ENCODE measurements at places on chromosomes 11 and 22.

GRCh38 chr22:18156878-18157713 is 7.1 kb downstream of the USP18 start:
- peak; percentile 70 for DNase-seq

DNA sequence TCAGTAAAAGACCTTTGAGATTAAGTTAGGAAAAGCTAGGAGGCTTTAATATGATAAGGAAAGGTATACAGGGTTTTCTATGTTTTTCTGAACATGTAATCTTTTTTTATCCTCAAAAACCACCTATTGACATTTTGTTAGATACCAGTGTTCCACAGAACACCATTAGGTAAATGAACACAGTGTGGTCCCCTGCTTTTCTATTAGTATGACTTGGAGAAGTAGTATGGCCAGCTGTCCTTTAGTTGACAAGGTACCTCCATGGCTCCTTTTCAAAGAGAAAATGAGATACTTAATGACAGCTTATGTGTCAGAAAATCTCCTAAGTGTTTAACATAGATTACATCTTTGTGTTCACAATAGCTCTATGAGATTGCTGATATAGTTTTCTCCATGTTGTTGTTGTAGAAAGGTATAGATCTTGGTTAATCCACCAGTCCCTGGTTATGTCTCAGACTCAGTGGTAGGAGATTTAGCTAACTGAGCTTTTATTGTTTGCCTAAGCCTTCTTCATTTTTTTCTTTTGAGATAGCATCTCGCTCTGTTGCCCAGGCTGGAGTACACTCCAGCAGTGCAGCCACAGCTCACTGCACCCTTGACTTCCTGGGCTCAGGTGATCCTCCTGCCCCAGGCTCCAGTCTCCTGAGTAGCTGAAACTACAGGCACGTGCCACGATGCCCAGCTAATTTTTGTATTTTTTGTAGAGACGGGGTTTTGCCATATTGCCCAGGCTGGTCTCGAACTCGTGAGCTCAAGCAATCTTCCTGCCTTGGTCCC is 46.0 kb downstream of the STIM1 start:
- no peak for DNase-seq

DNA sequence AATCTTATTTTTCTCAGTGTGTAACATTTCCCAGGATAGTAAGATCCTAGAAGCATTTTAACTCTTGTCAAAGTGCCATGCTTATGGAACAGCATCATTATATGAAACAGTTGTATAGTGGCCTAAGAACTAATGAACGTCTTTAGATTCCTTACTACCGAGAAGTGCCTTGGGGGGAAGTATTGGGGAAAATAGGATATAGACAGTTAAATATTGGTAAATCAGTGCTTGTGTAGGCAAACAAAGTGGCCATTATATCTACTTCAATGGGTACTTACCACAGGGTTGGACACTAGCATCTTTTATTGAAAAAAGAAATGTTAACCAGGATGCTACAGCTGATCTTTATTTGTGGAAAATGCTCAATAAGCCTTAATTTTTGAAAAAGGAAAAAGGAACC is 11.3 kb downstream of the FAR1 start:
- no peak for DNase-seq

DNA sequence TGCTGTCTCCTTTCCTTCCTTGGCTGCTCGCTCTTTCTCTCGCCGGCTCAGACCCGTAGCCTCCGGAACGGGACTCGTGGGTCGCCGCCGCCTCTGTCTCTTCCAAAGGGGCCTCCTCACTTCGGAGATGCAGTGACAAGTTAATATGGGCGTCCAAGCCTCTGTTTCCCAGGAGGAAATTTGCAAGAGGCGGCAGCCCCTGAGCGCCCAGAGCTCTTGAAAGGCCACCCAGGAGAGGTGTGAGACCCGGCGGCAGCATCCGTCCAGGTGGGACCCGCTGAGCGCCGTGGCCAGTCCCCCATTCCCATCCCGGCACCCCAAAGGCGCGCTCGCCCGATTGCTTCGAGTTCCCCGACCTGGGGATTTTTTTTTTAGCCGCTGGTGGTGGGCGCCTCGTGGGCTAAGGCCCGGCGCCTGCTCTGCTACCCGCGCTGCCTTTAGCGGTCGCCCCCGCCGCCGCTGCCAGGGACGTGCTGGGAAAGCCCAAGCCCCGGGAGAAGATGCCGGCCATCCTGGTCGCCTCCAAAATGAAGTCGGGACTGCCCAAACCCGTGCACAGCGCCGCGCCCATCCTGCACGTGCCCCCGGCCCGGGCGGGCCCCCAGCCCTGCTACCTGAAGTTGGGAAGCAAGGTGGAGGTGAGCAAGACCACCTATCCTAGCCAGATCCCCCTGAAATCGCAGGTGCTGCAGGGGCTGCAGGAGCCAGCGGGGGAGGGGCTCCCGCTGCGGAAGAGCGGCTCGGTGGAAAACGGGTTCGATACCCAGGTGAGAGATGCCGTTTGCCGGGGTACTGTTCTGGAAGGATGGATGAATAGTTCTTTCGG is 772 bp downstream of the NAV2 start:
- no peak for DNase-seq

- no peak for DNase-seq
Measured at GRCh38 chr11:76240666-76241065, 34.4 kb upstream of the WNT11 start.

- DNase-seq = no peak
Measured at GRCh38 chr11:15905366-15906104, 450.8 kb downstream of the SOX6 start.

DNA sequence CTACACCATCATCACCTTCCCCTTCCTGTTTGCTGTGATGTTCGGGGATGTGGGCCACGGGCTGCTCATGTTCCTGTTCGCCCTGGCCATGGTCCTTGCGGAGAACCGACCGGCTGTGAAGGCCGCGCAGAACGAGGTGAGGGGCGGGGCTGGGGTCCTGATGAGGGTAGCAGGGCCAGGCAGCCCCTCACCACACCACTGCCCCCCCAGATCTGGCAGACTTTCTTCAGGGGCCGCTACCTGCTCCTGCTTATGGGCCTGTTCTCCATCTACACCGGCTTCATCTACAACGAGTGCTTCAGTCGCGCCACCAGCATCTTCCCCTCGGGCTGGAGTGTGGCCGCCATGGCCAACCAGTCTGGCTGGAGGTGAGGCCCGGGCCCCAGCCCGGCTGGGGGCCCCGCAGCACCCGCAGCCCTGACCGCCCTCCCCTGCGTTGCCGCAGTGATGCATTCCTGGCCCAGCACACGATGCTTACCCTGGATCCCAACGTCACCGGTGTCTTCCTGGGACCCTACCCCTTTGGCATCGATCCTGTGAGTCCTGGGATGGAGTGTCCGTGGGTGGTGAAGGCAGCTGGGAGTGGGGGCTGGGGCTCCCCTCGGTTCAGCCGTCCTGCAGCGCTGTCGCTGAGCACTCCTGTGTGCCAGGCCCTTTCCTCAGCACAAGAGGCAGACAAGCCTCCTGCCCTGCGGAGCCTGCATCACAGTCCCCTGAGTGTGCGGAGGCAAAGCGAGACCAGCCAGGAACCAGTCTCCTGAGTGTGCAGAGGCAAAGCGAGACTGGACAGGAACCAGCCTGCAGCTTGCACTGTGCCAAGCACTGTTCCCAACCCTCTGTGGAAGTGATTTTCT is 8.8 kb downstream of the TCIRG1 start:
- DNase-seq = no peak

- DNase-seq = no peak
Measured at GRCh38 chr11:57638811-57639320, 10.8 kb downstream of the YPEL4 start.

GRCh38 chr11:35009944-35010342 is 93.5 kb downstream of the PDHX start:
- no peak for DNase-seq

GRCh38 chr11:122984186-122985011 is 2.8 kb upstream of the BSX start:
- no peak for DNase-seq

GRCh38 chr22:28129319-28129962 is 210.4 kb upstream of the PITPNB start:
- DNase-seq = no peak

GRCh38 chr22:18119409-18120110 is 9.0 kb downstream of the TUBA8 start:
- DNase-seq = no peak

DNA sequence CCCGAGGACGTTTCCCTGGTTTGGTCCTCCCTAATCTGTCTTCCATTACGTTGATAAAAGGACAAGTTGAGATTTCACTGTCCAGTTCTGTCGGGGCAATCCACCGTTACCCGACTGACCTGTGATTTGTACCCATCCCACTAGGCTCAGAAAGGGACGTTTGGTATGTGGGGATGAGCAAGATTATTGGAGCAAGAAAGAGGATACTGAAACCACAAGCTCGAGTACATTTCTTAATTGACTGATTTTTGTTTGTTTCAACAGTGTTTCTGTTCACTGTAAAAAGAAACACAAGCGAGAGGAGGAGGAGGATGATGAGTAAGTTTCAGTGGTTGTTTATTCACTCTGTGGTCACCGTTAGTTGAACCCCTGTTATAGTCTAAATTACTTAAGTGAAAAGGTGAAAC is 969 bp downstream of the CCDC117 start:
- peak; percentile 37 for DNase-seq

GRCh38 chr11:14884667-14885273 is 7.3 kb downstream of the CYP2R1 start:
- DNase-seq = no peak

DNA sequence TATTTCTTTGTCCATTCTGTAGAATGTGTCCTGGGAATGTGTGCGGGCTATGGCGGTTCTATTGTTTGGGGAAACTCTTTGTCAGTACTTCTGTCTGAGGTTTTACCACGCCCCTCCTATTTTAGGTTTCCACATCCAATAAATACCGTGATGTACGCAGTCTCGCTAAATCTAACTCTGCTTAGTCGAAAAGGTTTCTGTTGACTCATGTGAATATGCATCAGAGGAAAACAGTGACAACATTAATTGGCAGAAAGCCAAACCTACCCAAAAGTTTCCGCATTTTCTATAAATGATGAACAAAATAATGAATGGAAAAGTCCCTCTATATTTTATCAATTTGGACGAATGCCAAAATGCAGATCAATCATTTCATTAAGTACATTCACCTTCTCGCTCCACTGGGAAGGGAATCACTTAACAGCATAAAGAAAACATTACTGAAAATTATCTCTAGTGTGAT is 143.4 kb downstream of the MAML2 start:
- DNase-seq = no peak

DNA sequence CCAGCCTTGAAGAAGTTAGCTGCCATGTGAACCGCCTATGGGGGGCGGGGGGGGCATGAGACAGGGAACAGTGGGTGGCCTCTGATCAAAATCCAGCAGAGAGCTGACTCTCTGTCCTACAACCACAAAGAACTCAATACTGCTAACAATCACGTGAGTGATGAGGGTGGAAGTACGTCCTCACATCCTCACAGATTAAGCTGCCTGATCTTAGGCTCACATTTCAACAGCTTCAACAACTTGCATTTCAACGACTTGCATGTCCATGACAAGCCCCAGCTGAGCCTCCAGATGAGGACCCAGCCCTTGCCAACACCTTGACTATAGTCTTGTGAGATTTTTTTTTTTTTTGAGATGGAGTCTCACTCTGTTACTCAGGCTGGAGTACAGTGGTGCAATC is 51.6 kb downstream of the CLMP start:
- DNase-seq = no peak

GRCh38 chr11:34773826-34774225 is 142.4 kb downstream of the APIP start:
- no peak for DNase-seq

DNA sequence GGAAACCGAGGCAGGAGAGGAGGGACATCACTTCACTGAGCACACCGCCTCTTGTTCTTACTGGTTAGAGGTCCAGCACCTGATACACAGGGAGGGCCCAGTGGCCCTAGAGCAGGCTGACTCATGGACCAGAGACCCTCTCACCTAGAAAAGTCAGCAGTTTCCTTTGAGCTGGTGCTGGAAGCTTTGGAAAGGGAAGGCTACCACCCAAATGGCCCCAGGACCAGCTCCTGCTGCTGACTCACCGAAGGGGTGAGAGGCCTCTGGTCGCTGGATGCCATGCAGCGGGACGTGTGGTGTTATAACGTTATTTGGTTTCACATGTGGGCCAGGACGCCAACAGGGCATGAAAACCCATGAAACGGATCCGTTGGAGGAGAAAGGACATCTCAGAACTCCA is 3.8 kb downstream of the NADSYN1 start:
- DNase-seq = no peak

DNA sequence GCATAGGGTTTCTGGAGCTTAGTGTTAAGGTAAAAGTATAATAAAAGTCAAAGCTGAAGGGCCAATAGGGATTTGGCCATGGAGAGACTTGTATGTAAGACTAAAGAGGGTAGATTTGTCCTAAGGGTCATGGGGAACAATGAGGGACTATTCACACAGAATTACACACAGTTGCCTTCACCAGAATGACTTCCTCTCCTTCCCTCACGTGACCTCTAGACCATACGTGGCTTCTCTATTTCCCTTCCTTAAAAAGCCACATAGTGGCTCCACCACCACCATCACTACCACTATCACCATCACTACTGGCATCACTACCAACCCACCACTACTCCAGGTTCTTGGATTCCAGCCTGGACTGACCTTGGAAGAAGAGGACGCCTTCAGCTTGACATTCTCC is 2.8 kb downstream of the HPX start:
- DNase-seq = peak; percentile 63

DNA sequence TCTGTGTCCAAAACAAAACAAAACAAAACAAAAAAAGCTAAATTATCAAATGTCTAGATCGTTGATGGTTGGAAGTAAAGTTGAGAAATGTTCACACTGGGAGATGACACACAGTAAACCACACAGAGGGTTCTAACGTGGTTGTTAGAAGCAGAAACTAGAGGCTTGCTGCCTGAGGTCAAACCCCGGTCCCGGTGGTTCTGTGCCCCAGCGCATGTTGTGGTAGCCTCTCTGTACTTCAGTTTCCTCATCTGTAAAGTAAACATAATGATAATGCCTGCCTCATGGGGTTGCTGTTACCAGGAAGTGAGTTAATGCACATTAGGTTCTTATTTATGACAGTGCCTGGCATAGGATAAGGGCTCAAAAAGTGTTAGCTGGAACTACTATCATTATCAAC is 33.4 kb downstream of the PPARA start:
- DNase-seq = no peak

DNA sequence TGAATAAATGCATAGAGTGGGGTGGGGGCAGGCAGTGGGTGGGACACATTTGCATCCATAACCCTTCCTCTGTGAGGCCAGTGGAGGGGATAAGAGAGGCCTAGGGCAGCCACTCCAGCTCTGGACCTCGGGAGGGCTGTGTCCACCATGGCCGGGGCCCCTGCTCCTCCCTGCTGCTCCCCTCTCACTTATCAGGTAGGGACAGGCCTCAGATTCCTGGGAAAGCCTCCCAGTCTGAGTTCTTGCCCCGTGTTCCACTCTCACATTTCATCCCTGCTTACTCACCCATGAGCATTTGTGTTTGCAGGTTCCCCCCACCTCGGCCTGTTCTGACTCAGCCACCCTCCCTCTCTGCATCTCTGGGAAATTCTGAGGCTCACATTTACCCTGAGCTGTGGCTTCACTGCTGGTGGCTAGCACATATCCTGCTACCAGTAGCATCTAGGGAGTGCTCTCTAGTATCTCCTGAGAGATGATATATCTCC is 128.7 kb upstream of the TOP3B start:
- no peak for DNase-seq
